NCI-H774 (cell line): ENCODE measurements at places on chromosomes 4 and X.

DNA sequence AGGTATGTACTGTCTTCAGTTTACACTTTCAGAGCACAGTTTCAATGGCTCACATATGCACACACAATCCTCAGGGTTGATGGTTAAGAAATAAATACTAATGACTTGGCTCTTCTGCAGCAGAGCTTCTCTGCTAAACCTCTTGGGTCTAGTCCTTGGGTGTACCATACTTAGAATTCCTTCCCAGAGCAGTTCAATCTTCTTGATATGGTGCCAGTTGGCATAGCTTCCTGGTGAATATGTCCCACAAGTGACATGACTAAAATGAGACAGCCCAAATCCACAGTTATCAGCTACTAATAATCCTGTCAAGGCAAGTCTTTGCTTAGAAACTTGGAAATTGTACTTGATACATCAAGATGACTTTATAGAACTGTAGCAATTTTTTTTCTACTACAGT lies 654.4 kb downstream of the IQCM start:
- no peak for DNase-seq

DNA sequence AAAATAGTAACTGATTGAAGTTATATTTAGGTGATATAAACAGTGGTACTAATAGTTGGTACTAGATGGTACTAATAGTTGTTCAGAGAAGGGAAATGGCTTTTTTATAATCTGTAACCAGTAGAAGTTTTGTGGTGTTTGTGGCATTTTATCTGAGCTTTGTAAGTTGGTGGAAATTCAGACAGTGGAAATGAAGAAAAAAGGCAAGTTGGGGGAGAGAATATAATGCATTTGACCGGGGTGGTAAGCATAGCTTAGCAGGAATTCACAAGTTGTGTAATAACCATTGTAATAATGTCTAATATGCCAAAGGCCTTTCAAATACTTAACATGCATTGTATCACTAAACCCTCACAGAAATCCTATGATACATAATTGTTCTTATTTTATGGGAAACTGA lies 36.3 kb downstream of the DTHD1 start:
- no peak for DNase-seq

GRCh38 chr4:65069177-65069576 lies 601.1 kb downstream of the EPHA5 start:
- DNase-seq = no peak

DNA sequence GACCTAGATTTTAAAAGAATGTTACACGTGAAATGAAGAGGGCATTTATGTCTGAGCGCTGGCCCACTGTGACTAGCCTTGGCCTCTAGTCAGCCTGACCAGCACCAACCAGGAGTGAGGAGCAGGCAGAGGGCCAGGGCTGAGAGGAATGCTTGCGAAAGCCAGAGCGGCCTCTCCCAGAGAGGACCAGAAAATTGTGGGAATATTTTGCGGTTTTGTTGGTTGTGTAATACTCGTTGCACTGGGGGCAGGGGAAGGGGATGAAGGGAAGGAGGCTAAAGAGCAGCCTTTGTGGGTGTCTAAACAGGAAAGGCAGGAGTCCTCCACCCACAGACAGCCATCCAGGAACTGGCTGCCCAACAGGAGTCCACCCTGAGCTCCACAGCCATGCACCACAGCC lies 3.8 kb downstream of the GABRE start:
- DNase-seq = no peak

DNA sequence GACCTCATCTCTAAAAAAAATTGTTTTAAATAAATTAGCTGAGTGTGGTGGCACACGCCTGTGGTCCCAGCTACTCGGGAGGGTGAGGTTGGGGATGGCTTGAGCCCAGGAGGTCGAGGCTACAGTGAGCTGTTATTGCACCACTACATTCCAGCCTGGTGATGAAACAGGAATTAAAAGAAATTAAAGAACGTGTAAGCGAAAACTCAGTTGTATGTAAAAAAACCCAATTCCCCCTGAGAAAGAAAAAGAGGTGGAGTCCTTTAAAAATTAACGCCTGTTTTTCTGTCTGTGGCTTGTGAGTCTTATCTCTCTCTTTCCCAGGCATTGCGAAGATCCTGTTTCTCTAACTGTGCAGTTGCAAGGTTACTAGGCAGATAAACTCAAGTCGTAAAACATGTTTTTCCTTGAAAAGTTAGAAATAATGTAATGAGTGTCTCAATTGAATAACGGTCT lies 22.1 kb downstream of the EPGN start:
- no peak for DNase-seq

GRCh38 chr4:20629186-20630106 lies 70.8 kb upstream of the PACRGL start:
- DNase-seq = no peak

DNA sequence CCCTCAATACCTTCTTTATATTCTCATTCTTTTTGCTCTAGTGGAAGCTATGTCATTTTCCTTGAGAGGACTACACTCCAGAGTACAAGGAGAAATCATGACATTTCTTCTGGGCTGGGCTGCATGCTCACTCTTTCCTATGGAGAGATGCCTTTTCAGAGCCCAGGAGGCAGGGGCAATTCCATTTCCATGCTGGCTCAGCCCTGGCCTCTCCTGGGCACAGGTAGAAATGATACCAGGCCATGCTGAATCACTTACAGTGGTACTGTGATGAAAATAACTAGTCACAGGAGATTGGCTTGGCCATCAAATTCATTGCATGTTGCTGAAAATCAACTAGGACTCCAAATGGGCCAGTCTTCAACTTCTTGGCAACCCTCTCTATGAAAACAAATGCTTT lies 34.0 kb upstream of the PPARGC1A start:
- no peak for DNase-seq

- DNase-seq = no peak
Measured at GRCh38 chr4:146833530-146833929, 112.1 kb downstream of the TTC29 start.

DNA sequence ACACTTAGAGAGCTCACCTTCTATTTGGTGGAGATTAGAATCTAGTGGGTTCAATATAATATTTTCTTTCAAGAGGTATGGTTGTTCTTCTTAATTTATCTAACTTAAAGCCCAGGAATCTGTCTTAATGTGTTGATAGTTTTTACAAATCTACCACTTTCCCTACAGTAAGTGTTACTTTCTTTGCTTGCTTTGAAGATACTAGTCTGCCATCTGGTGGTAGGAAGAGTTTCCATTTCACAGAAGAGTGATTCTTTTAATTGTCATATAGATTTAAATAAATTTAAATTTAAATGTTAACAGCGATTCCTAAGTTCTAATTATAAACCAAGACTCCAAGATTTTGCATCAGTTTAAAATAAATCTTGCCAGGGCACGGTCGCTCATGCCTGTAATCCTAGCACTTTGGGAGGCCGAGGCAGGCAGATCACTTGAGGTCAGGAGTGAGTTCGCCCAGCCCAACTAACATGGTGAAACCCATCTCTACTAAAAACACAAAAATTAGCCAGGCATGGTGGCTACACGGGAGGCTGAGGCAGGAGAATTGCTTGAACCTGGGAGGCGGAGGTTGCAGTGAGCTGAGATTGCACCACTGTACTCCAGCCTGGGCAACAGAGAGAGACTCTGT lies 43.5 kb downstream of the NUDT9 start:
- DNase-seq = no peak

DNA sequence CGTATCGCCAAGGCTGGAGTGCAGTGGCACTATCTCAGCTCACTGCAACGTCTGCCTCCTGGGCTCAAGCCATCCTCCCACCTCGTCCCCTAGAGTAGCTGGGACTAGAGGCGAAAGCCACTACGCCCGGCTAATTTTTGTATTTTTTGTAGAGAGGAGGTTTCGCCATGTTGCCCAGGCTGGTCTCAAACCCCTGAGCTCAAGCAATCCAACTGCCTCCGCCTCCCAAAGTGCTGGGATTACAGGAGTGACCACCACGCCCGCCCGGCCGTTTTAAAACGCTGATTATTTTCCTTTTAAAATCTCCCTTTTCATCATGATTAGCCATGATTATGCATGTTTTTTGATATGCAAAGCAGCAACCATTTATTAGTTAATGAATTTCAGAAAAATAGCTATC lies 2.2 kb downstream of the N4BP2 start:
- DNase-seq = no peak

- DNase-seq = no peak
Measured at GRCh38 chr4:14868426-14869395, 133.6 kb upstream of the CPEB2 start.

DNA sequence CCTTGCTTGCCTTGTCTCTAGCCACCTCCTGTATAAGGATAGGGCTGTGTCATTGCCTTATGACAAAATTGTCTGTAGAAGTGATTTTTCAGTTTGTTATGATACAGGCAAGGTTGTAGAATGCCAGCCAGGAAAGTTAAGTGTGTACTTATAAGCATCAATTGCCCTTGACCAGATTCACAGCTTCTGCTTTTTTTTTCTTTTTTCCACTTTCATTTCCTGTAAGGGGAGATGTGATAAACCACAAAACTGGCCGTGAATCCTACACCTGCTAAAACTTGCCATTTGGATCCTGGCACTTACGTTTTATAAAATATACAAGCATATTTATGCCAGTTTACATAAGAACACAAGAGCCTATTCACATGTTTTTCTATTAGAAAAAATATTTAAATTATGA lies 35.0 kb upstream of the BMPR1B start:
- DNase-seq = no peak

DNA sequence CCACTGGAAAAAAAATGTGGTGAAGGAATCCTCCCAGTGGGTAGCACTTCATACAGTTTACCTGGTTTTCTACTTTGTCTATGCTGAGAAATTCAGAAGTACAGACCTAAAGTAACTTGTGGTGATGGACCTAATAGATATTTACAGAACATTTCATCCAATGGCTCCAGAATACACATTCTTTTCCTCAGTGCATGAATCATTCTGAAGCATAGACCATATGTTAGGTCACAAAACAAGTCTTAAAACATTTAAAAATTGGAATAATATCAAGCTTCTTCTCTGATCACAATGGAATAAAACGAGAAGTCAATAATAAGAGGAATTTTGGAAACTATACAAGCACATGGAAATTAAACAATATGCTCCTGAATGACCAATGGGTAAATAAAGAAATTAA lies 450.1 kb upstream of the INTU start:
- no peak for DNase-seq

DNA sequence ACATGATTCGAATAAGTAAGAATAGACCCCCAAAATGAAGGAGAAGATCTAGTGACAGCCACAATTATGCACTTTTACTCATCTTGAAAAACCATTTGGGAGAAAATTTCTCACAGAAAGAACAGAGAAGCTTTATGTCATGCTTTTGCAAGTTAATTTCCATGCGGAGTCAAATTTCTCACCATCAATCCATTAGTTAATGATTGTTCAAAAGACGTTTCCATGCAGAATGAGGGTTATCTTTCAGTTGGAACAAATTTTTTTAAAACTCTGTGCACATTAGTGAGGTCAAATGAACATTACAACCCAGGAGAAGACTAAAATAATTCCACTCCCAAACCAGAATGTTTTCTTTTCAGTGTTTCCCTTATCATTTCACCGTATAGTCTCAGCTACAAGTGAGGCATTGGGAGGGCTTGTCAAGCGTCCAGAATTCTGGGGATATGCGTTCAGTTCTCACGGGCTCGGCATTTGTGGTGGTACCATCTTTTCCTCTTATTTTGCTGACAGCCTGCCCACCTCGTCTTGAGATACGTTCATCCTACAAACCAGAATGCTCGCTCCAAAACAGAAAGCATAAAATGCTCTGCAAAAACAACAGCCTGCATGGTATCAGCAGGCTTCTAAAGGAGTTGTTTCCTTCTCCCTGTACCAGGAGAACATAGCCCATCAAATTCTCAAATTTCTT lies 130.8 kb upstream of the TBL1X start:
- DNase-seq = no peak

DNA sequence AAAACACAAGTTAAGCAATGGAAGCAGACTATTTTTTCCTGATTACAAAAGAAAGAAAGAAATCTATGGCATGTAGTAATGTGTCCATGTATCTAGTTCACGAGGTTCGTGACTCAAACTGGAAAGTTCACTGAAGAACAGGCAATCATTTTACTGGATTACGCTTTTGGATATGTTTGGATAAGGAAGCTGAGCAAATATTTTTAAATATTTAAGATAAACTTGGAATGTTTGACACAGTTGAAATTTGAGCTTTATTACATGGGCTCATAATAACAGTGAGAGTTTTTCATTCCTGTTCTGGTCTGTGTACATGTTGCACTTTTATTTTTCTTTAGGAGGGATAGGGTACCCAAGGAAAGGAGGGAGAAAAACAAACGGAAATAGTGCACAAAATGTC lies 244.2 kb upstream of the GK2 start:
- no peak for DNase-seq

DNA sequence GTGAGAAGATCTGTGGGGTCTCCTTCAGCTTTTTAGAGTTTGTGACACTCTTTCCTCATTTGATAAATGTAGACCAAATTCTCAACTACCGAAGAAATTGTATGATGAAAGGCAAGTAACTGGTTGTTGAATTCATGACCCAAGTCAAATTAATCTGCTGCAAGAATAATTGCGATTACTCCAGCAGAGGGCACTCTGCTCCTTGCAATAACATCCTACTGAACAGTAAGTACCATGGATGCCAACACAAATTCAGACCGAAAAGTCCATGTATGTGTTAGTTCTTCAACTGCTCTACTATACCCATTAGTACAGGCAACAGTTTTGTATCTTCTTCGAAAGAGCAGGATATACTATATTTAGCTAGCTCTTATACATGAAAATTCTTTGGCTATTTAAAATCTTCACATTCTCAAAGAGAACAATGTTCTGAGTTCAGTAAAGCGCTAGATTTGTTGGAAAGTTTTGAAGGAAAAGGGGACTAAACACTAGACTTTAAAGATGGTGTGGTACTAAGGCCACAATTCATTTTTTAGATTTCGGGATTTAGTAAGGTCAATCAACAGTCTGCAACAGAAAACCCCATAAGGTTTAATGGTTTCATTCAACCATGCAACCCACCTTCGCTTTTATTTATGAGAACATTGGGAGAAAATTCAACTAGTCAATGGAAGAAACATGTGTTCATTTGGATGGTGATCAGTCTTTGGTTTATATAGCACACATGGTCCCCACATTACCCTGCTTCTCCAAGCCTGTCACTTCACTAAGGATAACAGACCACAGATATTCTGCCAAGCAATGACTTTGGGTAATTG lies 105.4 kb upstream of the TBC1D9 start:
- peak; percentile 33 for DNase-seq

DNA sequence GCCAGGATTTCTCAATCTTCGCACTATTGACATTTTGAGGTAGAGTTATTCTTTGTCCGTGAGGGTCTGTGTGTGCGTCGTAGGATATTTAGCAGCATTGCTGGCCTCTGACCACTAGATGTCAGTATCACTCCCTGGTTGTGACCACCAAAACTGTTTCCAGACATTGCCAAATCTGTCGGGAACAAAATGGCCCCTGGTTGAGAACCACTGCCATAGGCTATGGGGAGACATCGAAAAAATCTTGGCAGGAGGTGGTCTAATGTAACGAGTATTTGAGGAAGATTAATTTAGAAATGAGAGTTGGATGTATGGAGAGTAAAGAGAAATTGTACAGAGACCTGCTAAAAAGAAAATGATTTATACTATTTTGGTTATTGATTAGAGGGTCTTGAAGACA lies 108.4 kb downstream of the DOCK11 start:
- peak; percentile 83 for DNase-seq

GRCh38 chr4:88938138-88938537 lies 118.8 kb downstream of the FAM13A start:
- no peak for DNase-seq

- no peak for DNase-seq
Measured at GRCh38 chr4:138030375-138030774, 211.8 kb downstream of the SLC7A11 start.
